HCT116 (cell line): ENCODE measurements at places on chromosomes 6 and 20. TPM values are rescaled to one million over a fixed set of nuclear protein-coding genes. Genes with fewer than 3 reads are reported as not detected.

NFATC2 gene
- 5.0 TPM for total RNA-seq

TNF gene
- total RNA-seq, result 0.59 TPM

ZKSCAN3 gene
- 11.2 TPM for total RNA-seq

FABP7 gene
- not detected for total RNA-seq

TINAG gene
- total RNA-seq, result not detected

PTCHD4 gene
- 1.1 TPM for total RNA-seq

DNA sequence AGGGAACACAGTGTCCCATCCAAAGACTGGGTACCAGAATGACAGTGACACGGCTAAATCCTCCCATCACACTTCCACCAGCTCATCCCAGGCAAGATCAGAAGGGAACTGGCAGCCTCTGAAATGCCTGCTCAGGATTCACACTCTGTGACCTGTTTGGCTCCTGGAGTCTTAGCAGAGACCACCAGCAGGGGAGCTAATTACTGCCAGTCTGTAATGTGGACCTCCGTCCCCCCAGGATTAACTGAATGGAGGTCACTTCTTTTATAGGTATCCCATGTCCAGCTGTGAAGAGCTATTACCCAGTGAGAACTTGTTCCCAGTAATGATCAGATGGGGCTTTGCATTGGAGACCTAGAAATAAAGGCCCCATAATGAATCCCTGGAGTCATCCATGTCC, 45.2 kb downstream of the DEFB114 start:
- no peak for DNase-seq

DNA sequence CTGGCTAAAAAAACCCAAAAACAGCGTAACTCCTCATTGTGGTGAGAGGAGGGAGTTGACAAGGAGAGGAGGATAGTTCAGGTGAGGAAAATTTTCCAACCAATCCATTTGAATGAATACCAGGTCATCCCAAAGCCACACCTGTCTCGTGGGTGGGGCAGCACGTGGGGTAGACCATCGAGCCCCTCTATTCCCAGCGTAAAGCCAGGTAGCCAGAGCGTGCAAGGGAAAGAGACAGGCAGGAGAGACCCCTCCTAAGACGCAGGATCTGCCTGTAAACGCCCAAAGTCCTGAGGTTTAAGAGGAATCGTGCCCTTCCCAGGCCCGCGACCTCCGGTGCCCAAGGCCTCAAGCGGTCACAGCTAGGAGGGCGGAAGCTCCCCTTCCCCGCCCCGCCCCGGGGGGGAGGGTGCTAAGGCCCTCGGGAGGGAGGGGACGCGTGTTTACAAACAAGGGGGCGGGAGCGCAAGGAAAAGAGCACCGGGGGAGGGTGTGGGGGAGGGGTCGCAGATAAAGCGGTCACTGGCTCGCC, 712 bp downstream of the RXRB start:
- DNase-seq, result peak; percentile 74

DNA sequence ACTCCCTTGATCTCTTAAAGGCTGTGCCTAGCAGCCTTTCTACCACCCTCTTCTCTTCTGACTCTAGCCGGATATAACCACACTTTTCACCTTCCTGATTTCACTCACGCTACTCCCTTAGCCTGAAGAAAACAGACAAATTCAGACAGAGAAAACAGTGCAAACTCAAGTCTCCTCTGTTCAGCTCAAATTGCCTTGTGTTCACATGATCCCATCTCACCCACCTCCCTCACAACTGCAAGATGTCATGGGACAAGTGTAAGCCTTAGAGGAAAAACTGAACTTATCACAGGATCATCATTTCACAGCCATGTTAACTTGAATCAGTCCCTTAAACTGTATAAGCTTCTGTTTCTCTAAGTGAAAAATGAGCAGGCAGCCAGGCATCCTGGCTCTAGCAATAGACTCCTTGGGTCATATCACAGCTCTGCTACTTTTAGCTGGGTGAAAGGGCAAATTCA, 66.5 kb upstream of the TENT5A start:
- no peak for DNase-seq

GRCh38 chr6:142716097-142716496, 228.9 kb downstream of the HIVEP2 start:
- DNase-seq, result no peak

GRCh38 chr6:158230967-158231550, 62.9 kb downstream of the GTF2H5 start:
- DNase-seq, result no peak

DNA sequence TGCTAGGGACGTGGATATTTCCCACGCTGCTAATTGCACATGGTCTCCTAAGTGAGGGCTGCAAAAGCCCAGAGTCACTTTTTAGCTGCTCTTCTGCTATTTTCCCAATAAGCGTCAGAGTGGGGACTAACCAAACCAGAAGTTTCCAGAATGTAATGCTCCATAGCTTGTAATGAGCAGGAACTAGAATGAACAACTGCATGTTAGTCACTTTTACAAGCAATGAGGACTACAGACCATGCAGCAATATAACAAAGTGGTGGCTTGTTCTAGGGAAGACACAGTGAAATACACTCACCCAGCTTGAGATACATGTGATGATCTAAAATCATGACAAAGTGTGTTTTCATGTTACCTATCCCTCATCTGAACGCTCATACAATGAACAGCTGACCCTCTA, 314.1 kb upstream of the SGK1 start:
- no peak for DNase-seq

DNA sequence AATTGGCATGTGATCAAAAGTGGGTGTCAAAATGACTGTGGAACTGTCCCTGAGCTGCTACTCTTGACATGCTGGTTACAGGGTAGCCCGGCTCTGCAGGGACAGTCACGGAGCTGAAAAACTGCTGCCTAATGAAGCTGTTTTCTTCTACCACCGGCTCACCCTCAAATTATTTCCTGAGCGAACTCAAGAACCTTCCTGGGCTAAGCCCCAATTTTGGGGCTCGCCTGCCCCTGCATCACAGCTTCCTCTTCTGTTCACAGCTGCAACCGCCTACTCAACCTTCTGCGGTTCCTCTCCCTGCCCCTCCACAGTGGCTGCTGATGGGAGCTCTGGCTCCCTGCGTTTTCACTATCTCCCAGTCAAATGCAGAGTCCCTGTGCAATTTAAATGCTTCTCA, 110.8 kb upstream of the MLN start:
- DNase-seq, result no peak

DNA sequence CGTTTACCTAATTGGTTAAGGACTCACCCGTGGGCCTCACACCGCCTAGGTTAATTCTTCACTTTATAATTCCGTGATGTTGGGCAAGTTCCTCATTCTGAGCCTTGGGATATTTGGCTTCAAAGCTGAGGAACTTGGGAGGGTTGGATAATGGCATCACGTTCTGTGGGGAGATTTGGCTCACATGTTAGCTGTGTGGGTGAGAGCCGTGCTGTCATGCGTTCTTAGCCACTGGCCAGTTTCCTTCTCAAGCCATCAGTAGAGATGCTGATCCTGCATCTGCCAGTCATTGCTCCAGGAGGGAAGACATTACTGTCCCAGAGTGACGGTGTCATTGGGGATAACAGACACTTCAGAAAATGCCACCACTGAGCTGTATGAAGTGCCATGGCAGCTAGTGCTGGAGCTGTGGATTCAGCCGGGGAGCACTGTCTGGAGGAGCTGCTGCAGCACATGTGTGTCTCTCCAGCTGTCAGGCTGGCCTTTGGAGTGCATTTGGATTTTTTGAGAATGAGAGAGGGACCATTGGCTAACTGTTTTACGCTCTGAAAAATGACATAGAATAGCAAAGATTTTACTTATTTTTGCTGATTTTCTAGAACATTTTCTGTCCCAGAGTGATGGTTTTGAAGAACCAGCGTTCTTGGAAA, 16.5 kb downstream of the IGF2R start:
- DNase-seq, result no peak

GRCh38 chr20:50568549-50568942, 58.4 kb downstream of the PTPN1 start:
- no peak for DNase-seq
